ENCODE measurements at places on chromosomes 1 and 21.

DNA sequence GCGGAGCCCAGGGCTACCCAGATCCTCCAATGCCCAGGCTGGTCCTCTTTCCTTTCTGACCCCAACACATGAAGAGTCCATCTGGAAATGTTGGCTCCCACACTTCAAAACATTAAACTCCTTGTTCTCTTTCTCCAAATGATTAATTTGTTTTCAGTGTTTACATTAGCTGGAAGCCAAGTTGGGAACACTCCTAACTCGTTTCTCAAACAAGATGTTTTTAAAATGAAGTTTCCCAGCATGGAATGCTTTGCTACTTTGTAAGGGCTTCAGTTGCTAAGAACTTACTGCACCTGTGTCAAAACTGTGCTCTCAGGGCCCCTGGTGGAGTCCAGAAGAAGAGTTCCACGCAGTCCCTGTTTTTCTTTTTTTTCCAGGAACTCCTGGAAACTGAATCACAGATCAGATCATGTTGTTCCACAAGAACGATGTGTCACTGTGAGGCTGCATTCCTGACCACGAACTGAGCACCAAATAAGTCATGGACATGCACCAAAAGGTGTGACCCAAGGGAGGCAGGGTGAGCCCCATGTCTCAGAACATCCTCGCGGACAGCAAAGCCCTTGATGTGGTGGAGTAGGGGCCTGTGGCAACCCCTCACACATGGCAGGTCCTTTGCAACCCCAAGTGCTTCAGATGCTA is 257.3 kb downstream of the KCNJ6 start:
- DNase-seq: no peak

GRCh38 chr1:195738966-195739650 is 869.1 kb downstream of the KCNT2 start:
- no peak for DNase-seq

GRCh38 chr1:194252199-194252598 is 1065.8 kb upstream of the B3GALT2 start:
- DNase-seq: no peak

DNA sequence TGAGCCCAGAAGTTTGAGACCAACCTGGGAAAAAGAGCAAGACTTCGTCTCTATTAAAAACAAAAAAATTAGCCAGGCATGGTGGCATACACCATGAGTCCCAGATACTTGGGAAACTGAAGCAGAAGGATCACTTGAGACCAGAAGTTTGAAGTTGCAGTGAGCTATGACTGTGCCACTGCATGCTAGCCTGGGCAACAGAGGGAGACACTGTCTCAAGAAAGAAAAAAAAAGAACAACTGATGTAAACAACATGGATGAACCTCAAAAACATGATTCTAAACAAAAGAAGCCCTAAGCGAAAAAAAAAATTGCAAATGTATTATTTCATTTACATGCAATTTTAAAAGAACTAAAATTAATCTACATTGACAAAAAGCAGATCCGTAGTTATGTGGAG is 9.0 kb downstream of the LRRC40 start:
- DNase-seq: no peak

- no peak for DNase-seq
These were observed 59.0 kb upstream of the FASLG start for GRCh38 chr1:172599912-172600311.
